ENCODE measurements at places on chromosomes 16 and 17.

DNA sequence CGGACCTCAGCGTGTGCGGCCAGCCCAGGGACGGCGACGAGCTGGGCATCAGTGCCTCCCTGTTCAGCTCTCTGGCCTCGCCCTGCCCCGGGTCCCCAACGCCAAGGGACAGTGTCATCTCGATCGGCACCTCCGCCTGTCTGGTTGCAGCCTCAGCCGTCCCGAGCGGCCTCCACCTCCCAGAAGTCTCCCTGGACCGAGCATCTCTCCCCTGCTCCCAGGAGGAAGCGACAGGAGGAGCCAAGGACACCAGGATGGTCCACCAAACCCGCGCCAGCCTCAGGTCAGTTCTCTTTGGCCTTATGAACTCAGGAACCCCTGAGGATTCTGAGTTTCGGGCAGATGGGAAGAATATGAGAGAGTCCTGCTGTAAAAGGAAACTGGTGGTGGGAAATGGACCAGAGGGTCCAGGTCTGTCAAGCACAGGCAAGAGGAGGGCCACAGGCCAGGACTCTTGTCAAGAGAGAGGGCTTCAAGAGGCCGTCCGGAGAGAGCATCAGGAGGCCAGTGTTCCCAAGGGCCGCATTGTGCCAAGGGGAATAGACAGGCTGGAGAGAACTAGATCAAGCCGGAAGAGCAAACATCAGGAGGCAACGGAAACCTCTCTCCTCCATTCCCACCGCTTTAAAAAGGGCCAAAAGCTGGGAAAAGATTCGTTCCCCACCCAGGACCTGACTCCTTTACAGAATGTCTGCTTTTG lies 825 bp downstream of the HASPIN start:
- DNase-seq = no peak

DNA sequence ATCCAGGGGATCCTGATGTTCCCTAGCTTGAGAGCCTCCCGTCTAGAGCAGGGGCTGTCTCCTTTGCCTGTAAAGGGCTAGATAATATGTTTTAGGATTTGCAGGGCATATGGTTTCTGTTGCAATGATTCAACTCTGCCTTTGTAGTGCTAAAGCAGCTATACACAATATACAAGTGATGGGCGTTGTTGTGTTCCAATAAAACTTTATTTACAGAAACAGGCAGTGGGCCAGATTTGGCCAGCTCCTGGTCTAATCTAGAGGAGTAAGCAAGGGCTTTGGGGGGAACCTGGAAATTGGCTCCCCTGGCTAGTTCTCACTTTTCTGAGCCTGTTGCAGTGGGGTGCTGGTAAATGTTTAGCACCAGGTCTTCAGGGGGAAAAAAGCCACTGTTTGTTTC lies 13.8 kb downstream of the WWOX start:
- no peak for DNase-seq

GRCh38 chr17:17778308-17779014 lies 58.3 kb downstream of the SREBF1 start:
- peak; percentile 16 for DNase-seq

- DNase-seq = no peak
Observed at GRCh38 chr17:59388069-59388556, 56.7 kb downstream of the YPEL2 start.

DNA sequence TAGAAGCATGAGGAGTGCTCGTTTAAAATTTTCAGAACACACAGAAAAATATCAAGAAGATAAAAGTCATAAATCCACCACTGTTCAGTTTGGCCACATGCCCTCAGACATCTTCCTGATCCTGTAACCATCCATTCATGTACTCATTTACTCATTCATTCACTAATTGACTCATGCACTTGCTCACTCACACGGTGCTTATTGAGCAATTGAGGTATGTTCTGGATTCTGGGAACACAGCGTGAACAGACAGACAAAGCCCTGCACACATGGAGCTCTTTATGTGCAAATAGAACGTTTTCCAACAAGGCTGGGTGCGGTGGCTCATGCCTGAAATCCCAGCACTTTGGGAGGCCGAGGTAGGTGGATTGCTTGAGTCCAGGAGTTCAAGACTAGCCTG lies 10.2 kb upstream of the NATD1 start:
- no peak for DNase-seq

GRCh38 chr17:48552466-48553189 lies 7.7 kb upstream of the HOXB2 start:
- no peak for DNase-seq

GRCh38 chr17:57260325-57261083 lies 4.2 kb downstream of the MSI2 start:
- no peak for DNase-seq

- no peak for DNase-seq
Observed at GRCh38 chr16:56880176-56880575, 15.2 kb downstream of the SLC12A3 start.

DNA sequence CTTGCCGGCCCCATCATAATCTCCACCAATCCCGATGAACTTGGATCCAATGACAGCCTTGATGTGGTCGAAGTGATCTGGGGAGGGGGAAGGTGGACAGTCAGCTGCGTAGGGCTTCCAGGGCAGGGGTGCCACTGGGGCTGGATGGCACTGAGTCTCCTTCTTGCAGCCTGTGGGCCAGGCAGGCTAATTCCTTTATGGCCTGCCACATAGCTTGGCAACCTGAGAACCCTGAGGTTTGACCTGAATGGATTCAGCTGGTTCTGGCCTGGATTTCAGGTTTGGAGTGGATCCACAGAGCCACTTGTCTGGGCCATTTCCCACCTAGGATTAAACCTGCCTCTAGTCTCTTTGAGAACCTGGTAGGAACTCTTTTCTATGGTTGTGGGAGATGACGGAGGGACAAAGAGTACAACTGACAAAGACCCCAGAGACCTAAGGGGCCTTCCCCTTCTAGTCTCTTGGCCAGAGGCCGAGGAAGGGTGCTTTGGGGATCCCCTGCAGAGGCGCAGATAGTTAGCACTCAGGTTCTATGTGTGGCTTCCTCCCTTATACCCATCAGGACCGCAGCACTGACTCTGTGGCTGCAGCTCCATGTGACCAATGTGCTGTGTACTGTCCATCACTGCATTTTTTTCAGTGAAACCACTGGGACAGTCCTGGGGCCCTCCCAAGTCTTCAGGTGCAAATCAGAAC lies 9.2 kb upstream of the DPEP3 start:
- DNase-seq = no peak

DNA sequence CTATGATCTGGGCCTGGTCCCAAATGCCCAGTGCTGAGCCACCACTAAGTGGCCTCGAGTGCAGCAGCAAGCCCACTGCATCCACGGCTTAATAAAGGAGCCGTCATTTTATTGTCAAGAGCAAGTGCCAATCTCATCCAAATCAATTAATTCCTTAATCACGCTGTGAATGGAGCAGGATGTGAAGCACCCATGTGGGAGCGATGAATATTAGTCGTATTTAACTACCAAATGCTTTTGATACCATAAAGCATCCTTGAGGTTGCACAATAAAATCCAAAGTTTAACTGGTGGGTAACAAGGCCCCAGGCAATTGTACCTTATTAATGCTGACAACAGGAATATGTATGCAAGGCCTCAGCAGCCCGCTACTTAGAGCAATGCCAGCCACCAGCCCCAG lies 226.0 kb upstream of the C16orf82 start:
- DNase-seq = no peak

- DNase-seq = no peak
Observed at GRCh38 chr17:33615861-33616260, 322.8 kb upstream of the ASIC2 start.

GRCh38 chr17:20116683-20117309 lies 107.6 kb downstream of the SPECC1 start:
- DNase-seq = no peak

DNA sequence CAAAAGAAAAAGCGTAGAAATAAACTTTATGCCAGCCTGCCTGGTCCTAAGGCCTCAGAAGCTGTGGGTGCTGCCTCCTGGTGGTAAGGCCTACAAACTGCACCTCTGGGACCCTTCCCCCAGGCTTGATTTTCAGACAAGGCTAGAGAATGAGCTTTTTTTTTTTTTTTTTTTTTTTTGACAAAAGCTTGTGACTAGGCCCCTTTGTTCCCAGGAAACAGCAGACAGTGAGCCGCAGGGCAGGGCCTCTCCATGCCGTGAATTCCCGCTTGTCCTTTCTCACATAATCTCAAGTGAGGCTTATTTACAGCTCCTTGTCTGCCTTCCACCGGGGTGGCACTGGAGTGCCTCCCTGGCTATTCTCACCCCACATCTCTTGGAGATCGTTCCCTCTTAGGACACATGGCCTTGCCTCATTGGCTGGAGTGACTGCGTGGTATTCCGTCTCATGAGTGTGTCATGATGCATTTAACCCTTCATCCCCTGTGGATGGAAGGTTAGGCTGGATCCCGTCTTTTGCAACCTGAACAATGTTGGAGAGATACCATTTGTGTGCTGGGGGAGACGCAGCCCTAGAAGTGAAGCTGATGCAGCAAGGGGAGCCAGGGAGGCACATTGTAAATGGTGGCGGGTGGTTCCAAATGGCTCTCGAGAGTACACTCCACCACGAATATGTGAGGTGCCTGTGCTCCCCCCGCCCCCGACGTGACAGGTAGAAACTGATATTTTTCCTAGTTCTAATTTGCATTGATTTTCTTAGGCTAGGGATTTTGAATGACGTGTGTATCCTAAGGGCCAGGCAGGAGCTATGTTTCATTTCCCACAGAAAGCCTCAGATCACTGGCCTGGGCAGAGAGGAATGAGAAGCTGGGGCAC lies 49.6 kb downstream of the USP22 start:
- peak; percentile 65 for DNase-seq

- DNase-seq = no peak
Observed at GRCh38 chr17:18187821-18188761, 4.5 kb downstream of the ALKBH5 start.

DNA sequence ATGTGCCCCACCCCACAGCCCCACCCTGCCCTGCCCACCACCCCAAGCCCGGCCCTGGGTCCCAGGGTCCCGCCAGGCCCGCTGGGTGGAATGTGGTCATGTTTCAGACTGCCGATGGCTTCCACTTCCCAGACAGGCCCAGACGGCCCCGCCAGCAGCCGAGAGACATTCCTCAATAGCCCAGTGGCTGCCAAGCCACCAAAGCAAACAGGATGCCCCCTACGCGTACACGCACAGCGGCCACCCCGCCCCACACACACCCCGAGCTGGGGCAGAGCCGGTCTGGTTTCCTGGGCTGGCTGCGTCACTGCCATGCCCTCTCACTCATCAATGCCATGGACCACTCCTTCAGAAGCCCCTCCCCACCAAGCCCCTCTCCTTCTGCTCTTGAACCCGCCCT lies 1.2 kb upstream of the KRT17 start:
- DNase-seq = no peak

GRCh38 chr16:56828647-56829046 lies 36.4 kb upstream of the SLC12A3 start:
- DNase-seq = no peak

GRCh38 chr16:67544329-67544841 lies 15.8 kb downstream of the RIPOR1 start:
- no peak for DNase-seq

DNA sequence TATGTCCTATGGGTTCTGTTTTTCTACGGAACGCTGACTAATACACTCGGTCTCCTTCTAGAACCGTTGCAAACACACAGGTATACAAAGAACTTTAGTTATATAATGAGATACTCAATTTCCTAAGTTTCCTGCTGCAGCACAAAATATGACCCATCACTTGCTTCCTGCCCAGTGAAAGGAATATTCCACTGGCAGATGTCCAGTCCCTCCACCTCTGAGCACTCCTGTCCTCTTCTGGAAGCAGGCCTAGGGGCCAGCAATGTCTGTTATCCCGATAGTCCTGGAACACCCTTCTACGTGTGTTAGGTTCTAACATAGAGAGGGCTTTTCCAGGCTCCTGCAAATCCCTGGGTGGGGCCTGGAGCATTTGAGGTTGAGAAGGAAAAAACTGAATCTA lies 32.7 kb downstream of the ADAMTS18 start:
- DNase-seq = no peak

DNA sequence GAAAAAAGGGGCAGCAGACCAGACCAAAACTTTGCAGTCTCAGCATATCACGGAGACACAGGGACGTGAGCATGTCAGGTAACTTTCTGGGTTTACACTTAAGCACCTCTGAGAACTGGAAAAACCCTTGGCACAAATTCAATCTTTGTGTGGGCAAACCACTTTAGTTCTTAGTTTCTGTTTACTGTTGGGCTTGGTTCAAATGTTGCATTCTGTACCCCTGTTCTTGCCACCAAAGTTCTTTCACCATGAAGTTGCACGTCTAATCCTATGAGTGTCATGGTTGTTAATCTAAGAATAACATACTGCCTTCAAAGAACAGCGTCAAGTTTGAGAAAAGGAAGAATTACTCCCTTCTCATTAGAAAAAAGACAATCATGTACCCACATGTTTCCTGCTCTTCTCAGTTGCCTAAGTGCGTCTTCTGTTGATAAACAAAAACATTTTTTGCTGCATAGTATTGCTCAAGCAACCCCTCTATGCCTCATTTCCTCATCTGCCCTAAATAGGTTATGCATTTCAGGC lies 11.6 kb downstream of the KRT33A start:
- no peak for DNase-seq

GRCh38 chr17:77610972-77611521 lies 347.5 kb upstream of the TNRC6C start:
- DNase-seq = no peak

GRCh38 chr16:78988361-78988969 lies 612.1 kb downstream of the MAF start:
- DNase-seq = no peak

GRCh38 chr16:13611596-13611995 lies 308.4 kb upstream of the ERCC4 start:
- DNase-seq = no peak

- no peak for DNase-seq
Observed at GRCh38 chr17:63240106-63240505, 206.0 kb downstream of the CYB561 start.

- DNase-seq = no peak
Observed at GRCh38 chr16:2337431-2338296, 2.9 kb downstream of the ABCA3 start.

GRCh38 chr17:8436844-8437171 lies 1.1 kb downstream of the NDEL1 start:
- DNase-seq = no peak

GRCh38 chr16:14448879-14449278 lies 181.2 kb downstream of the PARN start:
- DNase-seq = no peak

GRCh38 chr17:82309656-82310570 lies 7.5 kb downstream of the CD7 start:
- no peak for DNase-seq

DNA sequence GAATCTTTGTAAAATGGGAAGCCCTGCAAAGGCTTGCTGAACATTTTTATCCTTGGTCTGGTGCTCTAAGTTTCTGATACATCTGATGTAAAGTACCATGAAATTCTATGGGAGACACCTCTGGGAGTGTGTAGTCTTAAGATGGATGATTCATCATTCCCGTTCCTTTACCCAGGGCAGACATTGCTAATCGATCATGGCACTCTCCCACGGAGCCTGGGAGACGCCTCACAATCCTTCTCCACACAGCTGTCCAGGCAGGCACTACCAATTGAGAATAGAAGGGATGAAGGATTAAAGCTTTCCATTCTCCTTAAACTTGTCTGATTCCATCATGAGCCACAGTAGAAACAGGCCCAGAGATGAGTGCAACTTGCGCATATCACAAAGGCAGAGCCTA lies 144.8 kb downstream of the GSG1L start:
- DNase-seq = no peak

All from brain pericyte (primary cell).